ENCODE measurements at places on chromosomes 6 and 20. TPM values are rescaled to one million over a fixed set of nuclear protein-coding genes. Genes with fewer than 3 reads are reported as not detected.

GRCh38 chr6:69631552-69632346 is 165.1 kb downstream of the LMBRD1 start:
- DNase-seq: no peak

DNA sequence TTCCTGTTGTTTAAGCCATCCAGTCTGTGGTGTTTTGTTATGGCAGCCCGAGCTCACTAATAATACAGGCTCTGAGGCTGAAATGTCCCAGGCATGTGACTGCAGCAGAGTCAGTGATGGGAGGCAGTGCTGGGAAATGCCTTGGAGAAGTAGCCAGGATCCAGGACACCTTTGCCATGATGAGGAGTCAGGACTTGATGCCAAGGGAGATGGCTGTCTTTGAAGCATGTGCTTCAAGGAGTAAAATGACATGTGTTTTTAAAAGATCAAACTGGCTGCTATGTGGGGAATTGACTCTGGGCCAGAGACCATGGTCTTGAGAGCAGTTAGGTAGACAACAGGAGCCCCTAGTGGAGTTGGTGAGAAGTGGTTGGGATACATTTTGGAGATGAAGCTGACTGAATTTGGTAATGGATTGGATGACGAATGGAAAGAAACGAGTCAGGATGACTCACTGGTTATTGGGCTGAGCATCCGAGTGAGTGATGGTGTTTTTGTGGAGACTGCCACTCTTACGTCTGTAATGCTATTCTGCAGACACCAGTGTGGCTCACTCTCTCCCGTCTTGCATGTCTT is 322.2 kb downstream of the PLCB1 start:
- no peak for DNase-seq

GRCh38 chr6:35330541-35331119 is 11.7 kb upstream of the PPARD start:
- DNase-seq: peak; percentile 4

- no peak for DNase-seq
These were observed 159.5 kb downstream of the SOD2 start for GRCh38 chr6:159533568-159533967.

DNA sequence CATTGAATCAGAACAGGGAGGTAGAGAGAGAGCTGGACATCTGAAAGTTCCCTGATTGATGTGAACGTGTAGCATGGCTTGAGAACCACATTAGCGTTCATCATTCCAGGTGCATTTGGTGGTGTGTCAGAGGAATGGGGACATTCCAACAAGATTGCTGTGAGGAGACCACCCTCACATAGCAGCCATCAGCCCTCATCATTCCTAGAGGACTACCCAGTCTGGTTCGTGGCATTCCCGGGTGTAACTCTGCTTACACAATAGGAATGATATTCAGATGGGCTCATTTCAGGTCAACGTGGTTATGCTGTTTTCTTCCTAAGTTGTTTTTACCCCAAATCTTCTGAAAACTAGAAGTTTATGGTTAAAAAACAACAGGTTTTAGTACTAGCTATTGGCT is 62.2 kb upstream of the KLHL31 start:
- DNase-seq: no peak

- no peak for DNase-seq
These were observed 41.1 kb upstream of the CAP2 start for GRCh38 chr6:17352302-17352701.

DNA sequence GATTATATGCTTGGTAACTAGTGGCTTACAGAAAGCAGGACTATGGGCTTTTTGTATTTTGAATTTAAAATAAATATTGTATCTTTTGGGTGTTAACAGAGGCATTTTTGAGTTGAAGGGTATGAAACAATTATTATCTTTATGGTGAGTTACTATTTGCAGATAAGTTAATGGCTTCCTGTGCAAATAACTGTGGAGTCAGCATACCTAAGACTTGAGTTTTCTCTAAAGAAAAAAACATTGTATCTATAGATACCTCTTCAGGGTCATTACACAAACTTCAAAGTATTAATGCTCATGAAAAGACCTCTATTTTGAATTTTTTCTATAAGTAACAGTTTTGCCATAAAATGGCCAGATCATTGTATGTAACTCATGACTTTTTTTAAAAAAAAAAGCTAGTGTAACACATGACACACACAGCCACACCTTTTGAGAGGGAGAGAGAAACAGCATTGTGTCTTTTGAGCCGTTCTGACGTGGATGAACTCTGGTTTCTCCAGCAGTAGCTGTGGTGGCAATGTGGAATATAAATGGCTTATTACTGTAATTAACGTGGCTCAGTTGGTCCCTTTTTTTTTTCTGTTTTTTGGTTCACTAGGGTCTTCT is 36.3 kb downstream of the PLEKHG1 start:
- DNase-seq: no peak

- peak; percentile 75 for DNase-seq
These were observed 33.7 kb downstream of the SCP2D1 start for GRCh38 chr20:18847226-18847755.

GRCh38 chr20:61109221-61109805 is 142.7 kb upstream of the CDH4 start:
- DNase-seq: no peak

- DNase-seq: no peak
These were observed 48.9 kb upstream of the EZR start for GRCh38 chr6:158868122-158868480.

DNA sequence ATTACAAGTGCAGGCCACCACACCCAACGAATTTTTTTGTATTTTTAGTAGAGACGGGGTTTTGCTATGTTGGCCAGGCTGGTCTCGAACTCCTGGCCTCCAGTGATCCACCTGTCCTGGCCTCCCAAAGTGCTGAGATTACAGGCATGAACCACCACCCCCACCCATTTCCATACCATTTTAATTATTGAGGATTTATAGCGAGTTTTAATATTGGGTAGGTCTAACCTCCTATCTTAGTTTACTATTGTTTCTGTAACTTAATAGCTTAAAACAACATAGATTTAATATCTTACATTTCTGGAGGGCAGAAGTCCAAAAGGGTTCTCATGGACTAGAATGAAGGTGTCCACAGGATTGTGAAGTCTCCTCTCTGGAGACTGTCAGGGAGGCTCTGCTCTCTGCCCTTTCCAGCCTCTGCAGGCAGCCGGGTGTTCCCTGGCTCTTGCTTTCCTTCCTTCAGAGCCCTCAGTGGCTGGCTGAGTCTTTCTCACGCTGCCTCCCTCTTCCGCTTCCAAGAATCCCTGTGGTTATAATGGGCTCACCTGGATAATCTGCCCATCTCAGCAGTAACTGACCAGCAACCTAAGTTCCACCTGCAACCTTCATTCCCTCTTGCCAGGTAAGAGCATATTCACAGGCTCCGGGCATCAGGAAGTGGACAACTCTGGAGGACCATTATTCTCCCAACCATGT is 18.6 kb upstream of the BCAS4 start:
- peak; percentile 44 for DNase-seq

- DNase-seq: no peak
These were observed 130.2 kb upstream of the HDDC2 start for GRCh38 chr6:125431971-125432370.

DNA sequence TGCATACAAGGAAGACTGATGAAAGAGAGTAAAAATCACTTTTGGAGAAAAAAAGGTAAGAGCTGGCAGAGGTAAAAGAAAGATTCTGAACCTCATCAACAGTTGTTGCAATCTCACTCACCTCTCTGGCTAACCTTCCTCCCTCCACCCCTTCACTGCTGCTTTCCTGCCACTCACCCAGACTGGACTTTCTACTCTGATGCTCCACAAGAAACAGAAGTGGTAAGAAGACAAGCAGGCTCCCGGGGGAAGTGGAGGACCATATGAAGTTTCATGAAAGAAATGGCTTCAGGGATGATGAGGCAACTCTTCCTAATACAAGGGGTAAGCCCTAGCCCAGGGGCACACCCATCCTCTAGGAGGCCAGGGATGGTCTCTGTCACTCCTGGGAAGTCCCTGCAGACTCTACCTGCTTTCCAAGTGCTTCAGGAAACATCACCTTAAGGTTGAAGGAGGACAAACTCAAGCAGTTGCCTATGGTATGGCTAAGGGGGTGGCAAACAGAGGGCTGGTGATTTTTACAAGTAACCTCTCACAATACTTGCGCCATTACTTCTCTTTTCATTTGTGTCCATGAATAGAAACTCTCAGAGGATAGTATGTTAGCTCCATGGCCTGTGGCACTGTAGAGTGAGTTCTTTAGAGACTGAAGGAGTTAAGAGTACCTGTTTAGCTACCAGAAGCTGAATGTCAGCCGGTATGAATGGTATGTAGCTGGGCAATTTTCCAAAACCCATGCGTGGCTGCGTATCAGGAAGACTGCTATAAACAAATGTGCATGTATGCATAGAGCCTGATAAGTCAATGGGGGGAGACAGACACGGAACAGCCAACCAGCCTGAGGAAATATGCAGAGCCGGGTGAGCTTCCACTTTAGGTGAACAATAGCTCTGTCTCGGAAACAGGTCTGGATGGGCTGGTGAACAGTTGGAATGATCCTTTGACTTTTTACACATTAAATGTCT is 112.0 kb downstream of the BACH2 start:
- DNase-seq: no peak

DNA sequence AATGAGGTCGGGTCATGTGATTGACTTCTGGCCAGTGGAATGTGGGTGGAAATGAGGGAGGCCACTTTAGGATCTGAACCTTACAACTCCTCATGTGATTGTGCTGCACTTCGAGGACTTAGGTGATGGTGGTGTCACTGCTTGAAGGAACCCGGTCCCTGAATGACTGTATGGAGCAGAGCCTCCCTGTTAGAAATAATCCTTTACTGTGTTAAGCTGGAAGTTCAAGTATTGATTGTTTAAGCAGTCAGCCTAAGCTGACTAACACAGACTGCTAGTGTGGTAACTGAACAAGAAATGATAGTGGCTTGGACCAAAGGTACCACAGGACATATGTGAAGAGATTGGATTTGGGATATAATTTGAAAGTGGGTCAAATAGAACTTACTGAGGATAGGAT is 138.0 kb downstream of the OPN5 start:
- DNase-seq: no peak

DNA sequence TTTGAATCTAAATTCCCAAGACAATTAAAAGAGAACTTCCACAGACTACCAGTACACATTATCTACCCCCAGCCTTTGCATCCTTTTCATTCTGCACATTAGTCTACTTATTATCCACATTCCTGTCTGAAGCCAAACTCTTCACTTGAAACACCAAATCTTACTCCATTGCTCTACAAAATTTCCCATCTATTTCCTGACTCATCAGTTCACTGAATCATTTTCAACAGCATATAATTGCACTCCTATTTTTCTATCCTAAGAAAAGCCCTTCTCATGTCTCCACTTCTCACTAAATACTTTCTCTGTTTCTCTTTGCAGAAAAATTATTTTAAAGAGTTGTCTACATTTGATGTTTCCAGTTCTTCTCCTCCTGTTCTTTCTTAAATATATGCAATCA is 239.4 kb upstream of the FERMT1 start:
- DNase-seq: no peak

- DNase-seq: no peak
These were observed 27.6 kb upstream of the MRGBP start for GRCh38 chr20:62768551-62769287.

DNA sequence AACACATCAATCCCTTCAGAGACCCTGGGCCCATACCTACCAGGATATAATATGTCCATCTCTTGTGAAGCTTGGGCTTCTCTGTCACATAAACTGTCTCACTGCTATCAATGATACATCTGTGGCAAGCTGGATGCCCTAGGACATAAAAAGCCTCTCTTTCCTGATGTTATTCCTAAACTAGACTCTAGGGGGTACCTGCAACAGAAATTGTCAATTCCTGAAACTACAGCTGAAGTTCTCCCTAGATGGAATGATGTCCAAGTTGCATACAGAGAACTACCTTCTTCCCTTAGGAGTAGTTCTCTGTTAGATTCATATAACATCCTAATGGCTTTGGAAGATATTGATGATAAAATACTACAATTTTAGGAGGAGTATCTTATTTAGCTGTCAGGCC is 35.8 kb downstream of the TBX18 start:
- no peak for DNase-seq

DNA sequence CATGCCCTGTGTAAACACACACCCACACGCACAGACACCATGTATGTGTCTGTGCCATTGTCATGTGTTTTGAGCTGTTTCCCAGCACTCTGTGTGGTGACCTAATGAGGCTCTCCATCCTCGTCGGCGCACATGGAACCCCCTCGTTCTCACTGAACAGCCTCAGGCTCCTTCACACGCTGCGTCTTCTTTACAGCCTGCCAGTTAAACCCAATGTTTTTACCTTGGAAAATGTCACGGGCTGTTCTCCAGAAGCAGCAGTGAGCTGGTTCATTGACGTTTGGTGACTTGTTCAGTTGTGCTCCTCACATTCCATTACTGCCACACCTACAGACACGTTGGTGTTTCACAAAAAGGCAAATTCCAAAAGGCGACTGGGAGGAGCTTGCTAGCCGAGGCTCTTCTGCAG is 201.0 kb upstream of the FOXQ1 start:
- DNase-seq: peak; percentile 86

GRCh38 chr20:57724610-57725405 is 15.0 kb upstream of the PMEPA1 start:
- no peak for DNase-seq

- no peak for DNase-seq
These were observed 939 bp downstream of the TGM3 start for GRCh38 chr20:2296524-2297356.

DNA sequence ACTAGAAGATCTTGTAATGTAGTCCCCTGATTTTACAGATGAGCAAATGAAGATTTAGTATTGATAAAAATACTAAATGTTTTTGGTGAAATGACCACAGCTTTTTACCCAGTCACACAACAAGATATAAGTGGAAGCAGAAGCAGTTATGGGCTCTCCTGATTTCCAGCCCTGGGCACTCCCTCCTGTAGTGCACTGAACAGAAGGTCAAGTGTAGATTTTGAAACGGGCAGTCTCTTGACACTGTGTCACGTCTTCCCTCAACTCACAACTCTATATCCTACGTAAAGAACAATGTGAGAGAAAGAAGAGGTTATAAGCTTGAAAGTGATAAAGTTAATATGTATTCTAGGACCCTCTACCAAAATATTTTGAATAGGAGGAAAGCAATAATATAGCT is 23.3 kb downstream of the TMEM200A start:
- no peak for DNase-seq

DNA sequence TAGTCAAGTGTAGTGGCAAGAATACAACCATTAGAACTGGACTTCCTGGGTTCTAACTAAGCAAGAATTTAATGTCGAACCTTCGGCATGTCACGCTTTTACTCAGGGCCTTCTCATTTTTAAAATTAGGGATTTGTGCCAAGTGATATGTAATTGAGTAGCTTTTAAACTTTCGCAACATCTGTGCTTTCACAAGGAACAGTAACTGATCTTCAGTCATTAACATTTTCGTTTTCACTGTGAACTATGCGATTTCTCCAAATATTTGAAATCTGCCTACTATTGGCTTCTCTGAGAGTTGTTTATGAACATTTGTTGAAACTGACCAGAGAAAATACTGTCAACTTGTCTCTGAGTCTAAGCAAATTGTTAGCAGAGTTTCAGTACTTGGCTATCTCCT is 27.6 kb downstream of the GRM1 start:
- no peak for DNase-seq

- DNase-seq: no peak
These were observed 525.2 kb downstream of the PKHD1 start for GRCh38 chr6:51562198-51562597.

The DLK2 gene
- 3.9 TPM for total RNA-seq

The LIME1 gene
- 32.4 TPM for total RNA-seq

The ZNFX1 gene
- 27.5 TPM for total RNA-seq

The SLC22A16 gene
- not detected for total RNA-seq

The SUN5 gene
- not detected for total RNA-seq

The CNR1 gene
- total RNA-seq: 6.1 TPM

The DUSP15 gene
- 2.5 TPM for total RNA-seq

The PRND gene
- not detected for total RNA-seq

The MCCD1 gene
- total RNA-seq: not detected

The COL9A1 gene
- 1.7 TPM for total RNA-seq

The TENT5A gene
- total RNA-seq: 20.6 TPM

The OPN5 gene
- not detected for total RNA-seq

The PNPLA1 gene
- not detected for total RNA-seq
